G401 (cell line): ENCODE measurements at places on chromosomes 11 and 22.
A peak's percentile ranks its signal among the peaks of the same experiment; 100 is the strongest.

DNA sequence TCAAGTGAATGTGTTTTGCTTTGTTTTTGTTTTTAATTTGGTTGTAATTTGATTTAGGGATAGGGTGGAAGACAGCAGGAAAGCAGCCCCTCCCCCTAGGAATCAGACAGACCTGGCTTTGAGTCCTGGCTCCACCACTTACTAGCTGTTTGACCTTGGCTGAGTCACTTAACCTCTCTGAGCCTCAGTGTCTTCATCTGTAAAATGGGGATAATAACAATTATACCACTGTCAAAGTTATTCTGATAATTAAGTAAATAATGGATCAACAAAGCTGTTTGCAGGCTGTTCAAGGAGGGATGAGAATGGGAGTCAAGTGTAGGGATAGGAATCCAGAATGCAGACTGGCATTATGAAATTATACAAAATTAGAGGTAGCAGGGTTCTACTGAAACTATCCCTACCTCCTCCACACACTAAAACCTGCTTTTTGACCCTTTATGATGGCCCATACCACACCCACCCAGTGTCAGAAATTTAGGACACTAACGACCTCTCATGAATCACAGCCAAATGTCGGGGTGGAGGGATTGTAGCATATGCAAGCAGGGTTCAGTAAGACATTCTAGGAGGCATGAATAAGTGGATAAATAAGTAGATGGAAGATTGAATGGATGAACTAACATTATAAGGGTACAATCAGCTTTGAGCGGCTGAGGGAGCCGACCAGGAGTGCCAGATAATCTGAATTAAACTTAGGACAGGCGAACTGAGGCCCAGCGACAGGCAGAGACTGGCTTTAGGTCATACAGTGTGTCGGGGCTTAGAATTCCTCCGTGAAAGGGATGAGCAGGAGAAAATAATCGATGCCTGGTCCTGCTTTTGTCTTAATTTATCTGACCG, 974 bp downstream of the ANAPC15 start:
- no peak for DNase-seq

DNA sequence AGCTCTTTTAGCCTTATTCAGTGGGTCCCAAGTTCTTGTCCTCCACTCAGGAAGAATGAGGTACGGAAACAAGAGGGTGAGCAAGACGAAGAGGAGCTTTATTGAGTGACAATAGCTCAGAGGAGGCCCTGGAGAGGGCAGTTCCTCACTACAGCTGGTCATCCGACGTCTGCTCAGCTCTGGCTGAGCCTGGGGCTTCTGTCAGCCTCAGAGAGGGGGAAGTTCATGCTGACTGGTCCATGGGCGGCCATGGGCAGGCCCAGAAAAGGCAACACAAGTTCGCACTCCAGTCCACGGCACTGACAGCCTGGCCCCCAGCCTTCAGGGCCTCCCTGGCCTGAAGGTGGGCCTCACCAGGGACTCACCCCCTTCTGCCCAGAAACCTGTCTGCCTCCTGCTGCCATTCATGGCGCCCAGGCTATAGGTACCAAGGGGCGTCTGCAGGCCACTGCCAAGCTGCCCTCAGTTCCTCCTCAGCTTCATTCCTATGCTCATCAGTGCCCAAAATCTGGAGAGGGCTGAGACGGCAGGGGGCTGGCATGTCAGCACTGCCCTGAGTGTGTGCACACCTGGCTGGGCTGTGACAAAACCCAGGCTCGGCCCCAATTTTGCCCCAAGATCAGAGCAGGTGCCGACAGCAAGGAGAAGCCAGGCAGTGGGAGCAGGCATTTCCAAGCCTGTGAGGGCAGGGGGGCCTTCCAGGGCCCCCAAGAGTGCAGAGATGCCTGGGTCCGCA, 21.7 kb upstream of the KIAA0930 start:
- DNase-seq: no peak

GRCh38 chr11:102306817-102307726, 10.2 kb upstream of the BIRC3 start:
- DNase-seq: no peak

- no peak for DNase-seq
Measured at GRCh38 chr11:12611352-12611751, 62.9 kb upstream of the TEAD1 start.

DNA sequence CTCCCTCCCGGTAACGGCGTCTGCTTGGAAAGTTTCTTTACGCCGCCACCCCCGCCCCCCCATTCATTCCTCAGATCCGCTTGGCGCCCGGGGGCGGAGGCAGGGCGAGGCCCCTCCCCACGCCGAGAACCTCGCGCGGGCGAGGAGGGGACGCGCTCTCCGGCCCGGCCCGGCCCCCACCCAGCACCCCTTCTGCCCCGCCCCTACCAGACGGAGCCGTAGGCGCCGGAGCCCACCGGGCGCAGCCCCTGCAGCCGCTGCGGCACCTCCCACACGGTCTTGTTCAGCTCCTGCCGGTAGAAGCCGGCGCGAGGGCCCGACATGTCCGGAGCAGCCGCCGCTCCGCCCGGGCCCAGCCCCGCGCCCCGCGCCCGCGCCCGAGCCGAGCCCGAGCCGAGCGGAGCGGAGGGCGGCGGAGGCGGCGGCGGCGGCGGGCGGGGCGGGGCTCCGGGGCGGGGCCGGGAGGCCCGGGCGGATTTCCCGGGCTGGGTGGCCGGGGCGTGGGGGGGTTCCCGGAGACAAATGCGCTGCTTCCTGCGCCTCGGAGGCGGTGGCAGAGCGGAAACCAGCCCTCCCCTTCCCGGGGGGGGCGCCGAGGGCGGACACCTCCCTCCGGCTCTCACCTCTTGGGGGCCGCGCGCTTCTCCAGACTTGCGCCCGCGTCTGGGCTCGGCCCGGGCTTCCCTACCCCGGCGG, at the start of gene MAPK11:
TSS of gene MAPK11 (minus strand) at position 411 of the 696 bp plus-strand sequence. CDS start at position 323, 88 bp downstream.
- peak; percentile 69 for DNase-seq

- no peak for DNase-seq
Measured at GRCh38 chr22:39520226-39521105, at the start of gene ATF4. ATF4 (plus strand) TSS chr22:39520562; CDS start chr22:39521446, 884 bp downstream.

DNA sequence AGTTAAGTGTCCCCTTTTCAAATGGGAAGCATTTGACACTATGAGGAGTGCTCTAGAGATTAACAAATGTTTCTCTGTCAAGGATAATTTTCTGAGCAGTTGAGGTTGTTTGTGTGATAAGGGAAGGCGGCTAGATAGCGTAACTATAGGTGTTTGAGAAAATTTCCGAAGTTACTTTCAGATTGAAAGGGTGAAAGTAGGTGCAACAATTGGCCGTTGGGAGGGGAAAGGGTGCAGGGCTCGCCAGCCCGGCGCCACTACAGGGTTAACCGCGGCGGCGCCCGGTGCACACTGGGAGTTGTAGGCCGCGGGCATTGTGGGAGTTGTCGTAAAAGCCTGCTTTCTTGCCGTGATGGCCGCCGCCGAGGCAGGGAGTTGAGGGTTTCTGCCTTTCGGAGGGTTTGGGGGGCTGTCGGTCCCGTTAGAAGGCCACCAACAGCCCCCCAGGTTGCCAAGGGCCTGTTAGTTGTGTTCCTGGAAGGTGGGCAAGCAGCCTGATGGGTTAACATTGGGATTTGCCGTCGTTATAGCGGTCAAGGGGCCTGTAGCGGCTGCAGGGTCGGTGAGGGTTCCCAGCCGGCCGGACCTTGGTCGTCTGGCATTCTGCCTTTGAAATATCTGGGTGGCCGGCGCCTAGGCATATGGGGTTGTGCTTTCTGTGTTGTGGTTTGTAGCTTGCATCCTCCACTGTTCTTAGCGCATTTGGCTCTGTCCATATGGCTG, 36.5 kb upstream of the HSD17B12 start:
- DNase-seq: peak; percentile 86

- DNase-seq: no peak
Measured at GRCh38 chr11:126567419-126567818, 211.9 kb downstream of the ST3GAL4 start.
